ENCODE measurements at places on chromosomes 1 and 21. TPM values are rescaled to one million over a fixed set of nuclear protein-coding genes. Genes with fewer than 3 reads are reported as not detected.

GRCh38 chr1:152970495-152970894, at the start of gene SPRR4:
SPRR4 (plus strand) TSS chr1:152970648; CDS start chr1:152971891, 1,243 bp downstream.
- DNase-seq = no peak

- DNase-seq = no peak
Measured at GRCh38 chr1:178098262-178098661, 4.4 kb downstream of the RASAL2 start.

DNA sequence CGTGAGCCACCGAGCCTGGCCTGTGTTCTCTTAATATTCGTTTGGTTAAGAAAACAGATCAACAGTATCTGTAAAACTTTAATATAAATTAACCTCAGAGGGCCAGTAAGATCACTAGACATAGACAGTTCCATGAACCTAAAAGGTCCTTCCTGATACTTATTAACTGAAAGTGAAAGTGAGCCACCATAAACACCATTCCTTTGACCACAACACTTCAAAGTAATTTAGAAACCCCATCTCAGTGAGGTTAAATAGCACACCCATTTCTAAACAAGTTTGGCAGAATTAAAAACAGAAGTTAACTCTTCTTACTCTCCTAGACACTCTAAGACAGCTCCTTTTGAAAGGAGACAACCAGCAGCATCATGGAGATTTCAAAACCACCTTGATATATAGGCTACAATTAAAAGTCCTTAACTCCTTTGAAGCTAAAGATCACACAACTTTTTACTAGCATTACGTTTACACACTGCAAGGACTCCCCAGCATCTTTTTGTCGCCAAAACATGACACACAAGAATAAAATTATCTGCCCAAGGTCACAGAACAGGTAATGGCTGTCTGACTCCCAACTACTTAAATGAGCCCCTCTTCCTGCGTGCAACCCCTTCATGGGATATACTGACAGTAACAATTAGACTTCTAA, 2.2 kb downstream of the RNF19B start:
- no peak for DNase-seq

DNA sequence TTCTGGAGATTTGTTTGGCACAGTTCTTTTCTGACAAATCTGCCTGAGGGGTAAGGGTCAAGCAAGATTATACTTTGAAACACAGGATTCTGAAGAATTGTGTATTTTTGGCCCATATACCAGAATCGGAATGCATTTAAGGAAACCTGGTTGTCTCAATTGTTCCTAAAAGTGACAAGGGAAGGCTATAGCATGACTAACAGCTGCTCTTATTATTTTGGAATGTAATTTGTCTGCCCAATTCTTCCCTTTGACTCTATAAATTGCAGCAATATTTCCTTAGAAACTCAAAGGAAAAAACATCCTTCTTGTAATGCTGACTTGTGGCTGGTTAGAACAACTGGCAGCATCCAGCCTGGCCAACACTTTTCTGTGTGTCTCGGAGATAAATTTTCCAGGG, 15.8 kb upstream of the VCAM1 start:
- DNase-seq = no peak

DNA sequence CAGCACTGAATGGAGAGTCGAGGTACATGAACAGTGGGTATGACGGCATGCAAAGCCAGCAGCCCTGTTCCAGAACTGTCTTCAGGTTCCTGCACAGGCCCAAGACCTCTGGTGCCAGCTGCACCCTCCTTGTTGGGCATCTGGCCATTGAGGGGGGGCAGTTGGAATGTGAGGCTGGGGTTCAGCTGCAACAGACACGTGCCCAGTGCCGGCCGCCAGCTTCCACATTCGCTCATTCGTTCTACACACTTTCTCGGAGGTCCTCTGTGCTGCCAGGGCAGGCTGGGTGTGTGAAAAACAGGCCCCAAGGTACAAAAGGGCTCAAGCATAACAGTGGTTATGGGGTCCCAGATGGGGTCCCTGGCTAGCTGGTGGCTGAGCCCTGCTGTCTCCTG, 37.9 kb upstream of the SLC19A1 start:
- DNase-seq = no peak

- DNase-seq = no peak
Measured at GRCh38 chr1:201502511-201502857, 4.4 kb downstream of the CSRP1 start.

- DNase-seq = peak; percentile 49
Measured at GRCh38 chr21:32457360-32457840, 44.9 kb downstream of the EVA1C start.

DNA sequence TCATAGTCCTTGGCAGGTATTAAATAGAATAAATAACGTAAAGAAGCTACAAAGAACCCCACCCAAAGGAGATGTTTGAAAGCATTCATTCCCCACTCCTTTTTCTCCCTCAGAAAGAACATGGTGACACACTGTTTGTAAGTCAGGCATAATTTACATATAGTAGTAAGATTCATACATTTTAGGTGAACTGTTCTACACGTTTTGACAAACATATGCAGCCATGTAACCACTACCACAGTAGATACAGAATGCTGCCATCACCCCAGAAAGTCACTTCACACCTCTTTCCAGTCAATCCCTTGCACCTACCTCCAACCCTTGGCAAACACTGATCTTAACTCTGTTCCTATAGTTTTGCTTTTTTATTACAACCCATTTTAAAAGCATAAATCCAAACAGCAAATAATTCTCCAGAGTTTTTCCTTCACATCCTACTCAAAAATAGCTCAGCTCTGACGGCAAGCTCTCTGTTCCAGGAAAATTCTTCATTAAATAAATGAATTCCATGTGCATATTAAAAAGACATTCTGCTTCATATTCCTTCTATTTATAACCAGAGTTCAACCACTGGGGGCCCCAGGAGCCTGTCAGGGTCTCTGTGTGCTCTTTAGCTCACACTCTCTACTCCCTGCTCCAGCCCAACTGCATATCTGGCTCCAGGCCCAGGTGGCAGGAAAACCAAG, 258.8 kb downstream of the PLPP3 start:
- DNase-seq = peak; percentile 59

DNA sequence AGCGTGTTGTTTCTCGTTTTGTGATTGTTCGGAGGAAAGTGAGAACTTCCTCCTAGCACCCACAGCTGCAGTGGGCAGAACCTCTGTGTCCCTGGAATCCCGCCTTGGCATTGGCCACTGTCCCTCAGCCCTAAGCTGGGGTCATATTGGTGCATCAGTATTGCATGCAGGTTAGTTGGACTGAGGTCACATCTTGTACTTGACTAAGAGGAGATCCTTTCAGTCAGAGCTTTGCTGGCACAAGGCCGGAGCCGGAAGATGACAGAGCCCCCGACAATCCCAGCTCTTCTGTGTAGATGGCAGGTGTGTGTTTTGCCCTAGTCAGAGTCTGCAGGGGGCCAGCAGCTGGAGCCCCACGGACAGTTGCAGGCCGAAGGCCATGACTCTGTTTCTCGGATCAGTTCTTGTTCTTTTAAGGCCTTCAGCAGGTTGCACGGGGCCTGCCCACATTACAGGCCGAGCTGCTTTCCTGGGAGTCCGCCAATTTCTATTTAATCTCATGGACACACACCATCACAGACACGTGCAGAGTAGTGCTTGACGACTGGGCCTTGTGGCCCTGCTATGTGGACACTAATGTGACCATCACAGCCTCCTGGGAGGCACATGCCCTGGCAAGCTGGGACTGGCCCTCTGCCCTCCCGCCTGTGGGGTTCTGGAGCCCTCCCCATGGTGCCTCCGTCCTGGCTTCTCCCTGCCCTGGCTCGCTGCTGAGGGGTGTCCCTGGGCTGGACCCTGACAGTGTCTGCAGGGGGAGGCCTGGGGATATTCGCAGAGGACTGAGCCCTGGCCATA, 14.9 kb downstream of the SNAP47 start:
- DNase-seq = no peak

DNA sequence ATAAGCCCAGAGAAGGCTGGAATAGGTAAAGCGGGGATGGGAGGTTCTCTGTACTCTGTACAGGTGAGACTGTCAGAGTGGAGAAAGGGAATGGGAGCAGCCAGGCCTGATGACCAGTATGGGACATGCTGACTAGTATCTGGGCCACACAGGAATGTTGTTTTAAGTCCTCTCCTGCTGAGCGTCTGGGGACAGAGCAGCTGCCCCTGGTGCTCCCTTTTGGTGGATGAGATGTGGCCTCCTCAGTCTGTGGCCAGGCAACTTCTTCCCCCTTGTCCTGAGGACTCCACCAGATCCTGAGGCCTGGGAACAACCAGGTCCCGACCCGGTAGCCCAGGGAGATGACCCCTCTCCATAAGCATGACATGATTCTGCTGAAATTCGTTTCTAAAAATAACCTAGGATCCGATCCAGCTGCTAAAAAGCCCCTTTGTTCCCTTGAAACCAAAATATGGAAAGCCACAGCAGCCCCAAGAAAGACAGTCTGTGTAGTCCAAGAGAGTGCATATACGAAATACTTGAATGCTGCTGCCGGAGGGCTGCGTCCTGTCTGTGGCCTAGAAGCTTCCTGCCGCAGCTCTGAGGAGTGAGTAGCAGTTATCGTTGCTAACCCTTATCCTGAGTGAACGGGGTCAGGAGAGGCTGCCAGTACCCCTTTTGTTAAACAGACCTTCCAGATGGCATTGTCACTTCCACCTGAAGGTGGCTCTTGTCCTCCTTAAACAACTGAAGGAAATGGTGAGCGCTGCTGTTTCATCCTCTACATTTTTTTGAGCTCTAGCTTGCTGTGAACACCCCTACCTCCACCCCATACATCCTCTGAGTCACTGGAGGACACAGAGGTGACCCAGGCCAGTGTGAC, 47.1 kb downstream of the ATP2B4 start:
- peak; percentile 78 for DNase-seq

DNA sequence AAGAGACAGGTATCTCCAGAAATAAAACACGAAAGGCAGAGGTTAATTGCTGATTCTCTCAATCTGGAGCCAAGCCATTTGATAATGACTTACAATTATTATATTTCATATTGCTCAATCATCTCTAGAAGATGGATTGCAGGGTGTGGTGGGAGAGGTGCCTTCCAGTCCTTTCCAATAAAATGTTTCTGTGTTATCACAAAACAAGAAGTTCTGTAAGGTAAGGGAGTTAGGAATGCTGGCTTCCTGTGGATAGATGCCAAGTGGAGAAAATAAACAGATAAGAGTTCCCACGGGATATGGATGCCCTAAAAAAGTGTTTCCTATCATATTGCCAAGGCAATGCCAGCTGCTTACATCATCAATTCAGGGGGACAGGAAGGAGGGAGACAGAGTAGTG, 7.2 kb upstream of the CCN1 start:
- no peak for DNase-seq

- DNase-seq = no peak
Measured at GRCh38 chr1:220701974-220702373, 11.8 kb downstream of the C1orf115 start.

GRCh38 chr1:105894006-105894405, 1162.5 kb upstream of the PRMT6 start:
- no peak for DNase-seq

DNA sequence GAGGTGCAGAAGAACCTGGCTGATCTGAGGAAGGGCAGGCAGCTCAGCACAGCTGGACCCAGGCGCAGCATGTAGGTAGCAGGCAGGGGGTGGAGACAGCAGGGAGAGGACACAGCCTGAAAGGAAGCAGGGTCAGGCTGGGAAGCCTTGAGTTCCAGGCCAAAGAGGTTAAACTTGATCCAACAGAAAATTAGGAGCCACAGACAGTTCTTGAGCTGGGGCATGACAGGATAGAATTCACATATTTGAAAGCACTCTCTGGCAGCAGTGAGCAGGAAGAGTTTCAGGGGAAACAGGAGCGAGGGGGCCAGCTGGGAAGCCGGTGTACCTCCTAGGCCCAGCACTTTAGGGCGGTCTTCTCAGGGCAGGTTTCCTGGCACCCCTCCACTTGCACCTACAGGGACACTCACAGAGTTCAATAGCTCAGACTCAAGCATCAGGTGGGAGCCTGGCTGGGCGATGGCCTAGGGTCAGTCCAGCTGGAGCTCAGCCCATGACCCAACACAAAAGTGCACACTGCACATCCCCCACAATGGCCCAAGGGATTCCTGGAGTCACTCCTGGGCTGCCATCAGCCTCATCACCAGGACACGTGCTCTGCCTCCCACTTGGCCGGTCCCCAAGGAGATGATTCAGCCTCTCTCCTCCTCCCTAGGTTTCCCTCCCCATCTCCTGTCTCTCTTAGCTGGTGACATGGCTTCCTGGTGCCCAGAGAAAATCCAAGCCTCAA, 22.7 kb downstream of the MATN1 start:
- no peak for DNase-seq

DNA sequence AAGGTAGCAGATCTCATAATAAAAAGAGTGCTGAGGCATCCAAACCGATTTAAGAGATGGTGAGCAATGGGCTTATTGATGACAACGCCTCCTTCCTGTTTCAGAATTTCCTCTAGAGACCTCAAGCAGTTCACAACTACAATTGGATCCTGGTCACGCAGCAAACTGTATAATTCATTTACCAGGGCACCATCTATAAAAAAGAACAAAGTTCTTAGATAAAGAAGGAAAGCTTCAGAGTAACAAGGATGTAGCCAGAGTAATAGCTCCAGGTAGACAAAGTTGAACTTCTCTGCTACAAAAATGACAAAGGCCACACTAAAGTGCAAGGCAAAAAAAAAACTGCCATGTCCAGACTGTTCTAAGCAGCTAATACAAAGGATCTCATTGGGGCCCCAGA, 3.4 kb downstream of the AP4B1 start:
- DNase-seq = no peak

The CA6 gene
- polyA plus RNA-seq = 0.03 TPM

The C4BPA gene
- polyA plus RNA-seq = 21.2 TPM

The STUM gene
- polyA plus RNA-seq = 0.09 TPM

The RNPC3 gene
- polyA plus RNA-seq = 14.7 TPM

The GPX7 gene
- polyA plus RNA-seq = 11.5 TPM

The UBE2U gene
- polyA plus RNA-seq = not detected

Data from lung (tissue), 17 donors.